Vagina (tissue), 2 donors: ENCODE measurements at places on chromosomes 13 and 19.

- no peak for DNase-seq
These were observed 108.1 kb downstream of the OLFM4 start for GRCh38 chr13:53136554-53137215.

DNA sequence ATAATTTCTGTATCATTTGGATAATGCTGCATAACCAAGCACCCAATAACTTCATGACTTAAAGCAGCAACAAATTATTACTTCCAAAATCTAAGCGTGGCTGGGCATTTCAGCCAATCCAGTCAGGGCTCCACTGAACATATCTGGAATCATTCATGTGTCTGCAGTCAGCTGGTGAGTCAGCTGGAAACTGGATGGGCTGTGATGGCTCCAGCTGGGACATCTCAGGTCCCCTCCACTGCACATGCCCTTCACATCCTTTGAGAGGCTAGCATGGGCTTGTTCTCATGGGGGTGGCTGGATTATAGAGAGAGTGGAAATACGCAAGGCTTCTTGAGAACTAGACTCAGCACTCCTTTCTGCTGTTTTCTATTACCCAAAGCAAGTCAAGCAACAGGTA, 961.9 kb downstream of the DIAPH3 start:
- no peak for DNase-seq

DNA sequence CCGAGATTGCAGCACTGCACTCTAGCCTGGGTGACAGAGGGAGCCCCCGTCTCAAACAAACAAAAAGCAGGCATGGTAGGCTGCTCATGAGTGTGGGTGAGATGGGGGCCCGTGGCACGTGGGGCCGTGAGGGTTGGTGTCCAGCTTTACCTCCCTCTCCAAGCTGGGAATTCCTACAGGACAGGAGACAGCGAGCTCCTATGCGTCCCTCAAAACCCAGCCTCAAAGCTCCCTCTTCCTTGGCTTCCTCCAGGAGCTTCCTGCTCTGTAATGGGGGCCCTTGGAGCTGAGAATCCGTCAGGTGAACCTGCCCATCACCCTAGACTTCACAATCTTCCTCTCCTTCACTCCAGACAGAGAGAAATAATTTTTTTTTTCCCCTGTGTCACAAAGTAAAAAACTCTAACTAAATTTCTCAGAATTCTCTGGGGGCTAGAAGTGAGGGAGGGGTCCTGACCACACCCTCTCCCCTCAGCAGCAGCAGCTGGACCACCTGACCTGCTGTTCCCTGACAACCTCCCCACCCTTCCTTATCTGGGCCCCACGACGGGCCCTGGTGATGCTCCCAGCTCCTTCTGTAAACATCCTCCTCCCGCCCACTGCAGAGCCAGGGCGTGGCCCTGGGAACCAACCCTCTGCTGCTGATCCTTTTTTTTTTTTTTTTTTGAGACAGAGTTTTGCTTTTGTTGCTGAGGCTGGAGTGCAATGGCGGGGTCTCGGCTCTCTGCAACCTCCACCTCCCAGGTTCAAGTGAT, 22.1 kb upstream of the WDR18 start:
- DNase-seq = no peak

DNA sequence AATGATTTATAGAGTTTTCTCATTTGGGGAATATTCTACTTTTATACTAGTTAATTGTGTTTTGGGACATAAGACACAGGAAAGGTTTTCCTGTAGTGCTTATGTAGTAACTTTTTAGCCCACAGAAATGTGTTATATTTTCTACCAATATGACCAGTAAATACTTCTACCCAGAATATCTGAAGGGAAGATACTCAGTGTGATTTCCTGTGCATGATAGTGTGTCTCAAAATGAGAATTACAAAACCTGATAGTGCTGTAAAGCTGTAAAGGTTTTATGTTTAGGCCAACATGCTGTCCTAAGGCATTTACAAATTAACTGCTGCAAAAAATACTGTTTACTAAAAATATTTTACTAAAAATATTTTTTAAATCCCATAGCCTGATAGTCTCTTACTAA, 126.8 kb downstream of the RXFP2 start:
- DNase-seq = no peak

DNA sequence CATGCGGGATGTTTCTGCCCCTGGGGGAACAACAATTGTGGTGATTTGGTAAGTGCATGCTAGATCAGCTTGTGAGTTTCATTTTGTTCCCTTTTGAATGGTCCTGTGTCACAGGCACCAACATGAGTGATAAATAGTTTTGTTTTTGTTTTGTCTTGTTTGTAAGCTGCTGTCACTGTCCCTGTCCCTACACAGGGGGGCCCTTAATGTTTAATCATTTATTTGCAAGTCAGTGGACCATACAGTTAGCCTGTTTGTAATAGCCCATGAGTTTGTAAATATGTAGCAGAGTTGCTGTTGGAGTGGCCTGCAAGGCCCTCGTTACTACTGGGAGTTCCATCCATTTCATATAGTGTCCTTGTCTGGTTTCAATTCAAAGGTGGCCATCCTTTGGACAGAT, 979.6 kb upstream of the SPRY2 start:
- DNase-seq = no peak
